ENCODE measurements at places on chromosomes 12 and 14.

DNA sequence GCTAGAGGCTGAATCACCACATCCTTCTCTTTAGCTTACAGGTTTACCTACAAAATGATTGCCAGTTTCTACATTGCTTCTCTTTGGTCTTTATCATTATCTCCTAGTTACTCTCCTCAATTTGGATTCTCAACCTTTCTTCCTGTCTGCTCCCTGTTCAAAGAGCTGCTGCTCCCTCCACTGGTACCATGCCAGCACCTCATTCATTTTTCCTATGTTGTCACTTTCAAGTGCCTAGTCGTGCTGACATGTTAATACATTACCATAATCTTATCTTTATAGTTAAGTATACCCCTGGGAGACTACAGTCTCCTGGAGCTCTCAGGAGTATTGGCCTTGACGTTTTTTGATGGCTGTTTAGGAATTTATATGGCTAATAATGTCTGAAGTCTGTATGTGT lies 14.2 kb downstream of the FRS2 start:
- no peak for DNase-seq

DNA sequence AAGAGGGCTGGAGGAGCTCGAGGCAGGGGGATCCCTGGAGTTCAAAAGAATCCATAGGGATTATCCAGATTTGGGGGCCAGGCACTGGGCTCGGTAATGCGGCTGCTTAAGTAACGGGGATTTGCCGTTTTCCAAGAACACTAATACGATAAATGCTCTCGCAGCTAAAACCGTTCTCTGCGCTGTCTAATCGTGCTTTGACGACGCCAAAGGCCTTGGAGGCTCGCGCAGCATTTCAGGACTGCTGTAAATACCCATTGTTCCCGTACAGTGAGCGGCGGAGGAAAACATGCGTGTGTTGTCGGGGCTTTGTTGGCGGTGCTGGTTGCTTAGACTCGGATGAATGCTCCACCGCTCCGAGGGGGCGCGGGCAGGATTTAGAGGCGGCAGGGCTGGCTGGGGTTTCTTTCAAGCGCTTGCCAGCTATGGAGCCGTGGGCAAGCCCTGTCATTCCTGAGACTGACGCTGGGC lies 26.2 kb downstream of the DIO3 start:
- no peak for DNase-seq

- no peak for DNase-seq
Observed at GRCh38 chr12:88878295-88878694, 298.0 kb upstream of the KITLG start.

- DNase-seq, result no peak
Observed at GRCh38 chr14:42469637-42470426, 863.2 kb downstream of the LRFN5 start.

DNA sequence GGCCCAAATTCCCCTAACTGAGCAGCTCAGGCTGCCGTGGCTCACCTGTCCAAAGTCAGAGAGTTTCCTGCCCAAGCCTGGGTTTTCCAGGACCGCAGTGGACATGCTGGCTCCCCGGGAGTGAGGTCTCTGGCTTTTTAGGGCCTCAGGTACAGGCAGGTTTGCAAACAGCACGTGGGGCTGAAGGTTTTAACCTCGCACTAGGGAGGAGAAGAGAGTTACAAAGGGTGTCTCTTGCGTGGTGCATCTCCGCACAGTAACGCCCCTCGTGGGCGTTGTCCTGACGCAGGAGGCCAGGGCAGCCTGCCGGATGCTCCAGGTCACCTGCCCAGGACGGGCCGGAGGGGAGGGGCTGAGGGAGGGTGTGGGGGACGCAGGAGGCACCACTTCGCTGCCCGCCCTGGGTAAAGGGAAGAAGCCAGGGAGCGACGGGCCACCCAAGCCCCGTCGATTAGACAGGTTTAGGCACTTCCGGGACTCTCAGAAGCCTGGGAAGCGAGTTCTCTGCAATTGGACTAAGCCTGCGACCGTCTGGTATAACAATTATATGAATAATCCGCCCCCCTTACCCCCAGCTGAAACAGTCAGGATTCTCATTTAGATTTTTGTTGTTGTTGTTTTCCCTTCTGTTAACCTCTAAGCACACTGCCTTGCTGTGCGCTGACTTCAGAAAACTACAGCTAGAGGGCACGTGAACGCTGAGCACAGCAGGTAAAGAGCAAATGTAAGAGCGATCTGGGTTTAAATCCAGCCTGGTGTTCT lies at the start of gene PAH:
Gene PAH (minus strand): TSS at position 219 of the 762 bp plus-strand sequence. CDS start 114 bp downstream, at position 105.
- DNase-seq, result no peak

DNA sequence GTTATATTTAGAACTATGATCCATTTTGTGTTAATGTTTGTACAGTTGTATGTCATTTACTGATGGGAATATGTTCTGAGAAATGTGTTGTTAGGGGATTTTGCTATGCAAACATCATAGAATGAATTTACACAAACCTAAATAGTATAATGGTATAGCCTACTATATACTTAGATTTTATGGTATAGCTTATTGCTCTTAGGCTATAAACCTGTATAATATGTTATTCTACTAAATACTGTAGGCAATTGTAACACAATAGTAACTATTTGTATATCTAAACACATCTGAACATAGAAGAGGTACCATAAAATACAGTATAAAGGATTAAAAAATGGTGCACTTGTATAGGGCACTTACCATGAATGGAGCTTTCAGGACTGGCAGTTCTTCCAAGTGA lies 105.4 kb upstream of the GRIN2B start:
- no peak for DNase-seq

DNA sequence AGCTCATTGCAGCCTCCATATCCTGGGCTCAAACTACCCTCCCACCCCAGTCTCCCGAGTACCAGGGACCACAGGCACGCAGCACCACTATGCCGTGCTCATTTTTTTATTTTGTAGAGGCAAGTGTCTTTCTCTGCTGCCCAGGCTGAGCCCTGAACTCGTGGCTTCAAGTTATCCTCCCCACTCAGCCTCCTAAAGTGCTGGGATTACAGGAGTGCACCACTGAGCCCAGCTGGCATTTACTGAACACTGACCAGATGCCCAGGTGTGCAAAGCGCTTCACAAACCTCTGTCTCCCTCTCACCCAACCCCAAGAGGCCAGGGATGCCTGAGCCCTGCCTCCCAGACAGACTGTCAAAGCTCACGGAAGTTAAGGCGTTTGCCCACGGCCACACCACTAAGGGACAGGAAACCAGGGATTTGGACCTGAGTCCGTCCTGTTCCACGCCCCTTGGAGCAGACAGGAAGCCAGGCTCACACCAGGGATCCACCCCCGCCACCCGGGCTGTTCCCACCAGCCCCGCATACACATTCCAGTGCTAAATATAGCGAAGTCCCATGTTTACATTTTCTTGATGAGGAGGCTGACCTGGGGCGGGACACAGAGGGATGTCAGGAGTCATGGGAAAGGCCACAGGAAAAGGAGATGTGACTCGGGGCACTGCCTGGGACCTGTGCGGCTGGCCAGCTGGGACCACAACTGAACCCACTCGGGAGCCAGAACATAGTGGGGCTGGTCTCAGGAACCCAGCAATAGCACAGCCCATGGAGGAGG lies 51.2 kb downstream of the TESC start:
- DNase-seq, result no peak

GRCh38 chr14:23349156-23349845 lies 3.4 kb downstream of the SLC22A17 start:
- no peak for DNase-seq

DNA sequence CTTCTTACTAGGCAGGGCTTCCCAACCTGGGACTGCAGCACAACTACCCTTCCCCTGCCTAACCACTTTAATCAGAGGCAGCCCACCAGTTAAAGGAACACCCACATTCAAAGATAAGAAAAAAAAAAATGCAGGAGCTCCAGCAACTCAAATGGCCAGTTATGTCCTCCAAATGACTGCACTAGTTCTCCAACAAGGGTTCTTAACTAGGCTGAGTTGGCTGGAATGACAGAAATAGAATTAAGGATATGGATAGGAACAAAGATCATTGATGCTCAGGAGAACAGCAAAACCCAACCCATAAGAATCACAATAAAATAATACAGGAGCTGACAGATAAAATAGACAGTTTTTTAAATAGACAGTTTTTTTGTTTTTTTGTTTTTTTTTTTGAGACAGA lies 154.2 kb downstream of the PLCZ1 start:
- no peak for DNase-seq

DNA sequence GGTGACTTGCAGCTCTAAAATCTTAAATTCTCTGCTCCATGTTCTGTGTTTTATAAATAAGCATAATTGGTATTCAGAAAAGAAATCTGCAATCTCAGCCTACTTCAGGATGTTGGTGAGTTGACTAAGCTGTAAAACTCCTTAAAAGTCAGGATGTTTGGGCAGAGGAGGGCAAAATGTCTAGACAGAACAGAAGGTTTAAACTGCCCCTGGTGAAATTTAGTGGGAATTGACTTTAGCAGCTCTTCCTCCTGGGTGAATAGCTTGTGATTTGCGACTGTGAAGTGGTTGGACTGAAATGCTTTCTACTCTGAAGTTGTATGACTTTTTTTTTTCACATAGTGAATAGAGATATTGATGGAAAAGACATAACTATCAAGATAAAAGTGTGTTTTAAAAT lies 85.8 kb downstream of the CAND1 start:
- DNase-seq, result no peak

- no peak for DNase-seq
Observed at GRCh38 chr12:109346920-109347319, 780 bp upstream of the MYO1H start.

DNA sequence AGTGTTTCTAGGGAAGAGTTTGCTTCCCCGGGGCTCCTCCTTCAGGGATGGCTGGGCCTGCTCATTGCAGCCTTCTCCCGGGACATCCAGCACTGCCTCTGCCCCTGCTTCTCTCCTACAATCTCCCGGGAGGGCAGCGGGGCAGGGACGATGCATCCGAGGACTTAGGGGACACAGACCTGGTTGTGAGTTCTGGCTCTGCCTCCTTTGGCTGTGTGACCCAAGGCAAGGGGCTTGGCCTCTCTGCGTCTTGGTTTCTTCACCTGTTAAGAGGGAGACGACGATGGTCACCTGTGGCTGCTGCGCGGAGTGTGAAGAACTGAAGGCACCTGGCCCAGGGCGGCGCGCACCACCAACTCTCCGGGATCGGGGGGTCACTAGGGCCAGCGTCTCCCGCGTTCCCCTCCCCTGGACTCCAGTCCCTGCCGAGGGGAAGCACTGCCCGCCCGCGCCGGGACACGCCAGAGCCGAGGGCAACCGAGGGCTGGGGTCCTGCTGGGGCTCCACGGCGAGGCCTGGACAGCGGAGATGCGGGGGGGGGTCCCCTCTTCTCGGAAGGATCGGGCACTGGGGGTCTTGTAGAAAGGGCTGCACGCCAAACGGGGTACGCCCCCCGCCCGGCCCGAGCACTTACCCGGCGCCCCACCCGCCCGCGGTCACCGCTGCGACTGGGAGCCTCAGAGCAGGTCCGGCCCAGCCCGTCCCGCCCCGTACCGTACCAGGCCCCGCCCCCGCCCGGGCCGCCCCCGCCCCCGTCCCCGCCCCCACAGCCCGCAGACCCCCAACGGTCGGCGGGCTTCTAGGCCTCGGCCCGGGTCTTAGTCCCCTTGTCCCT lies at the start of gene HVCN1:
Gene HVCN1 (minus strand): TSS at position 670 of the 835 bp plus-strand sequence. CDS start 5,870 bp downstream, outside the sequence.
- no peak for DNase-seq

- DNase-seq, result no peak
Observed at GRCh38 chr12:15193946-15194345, 27.3 kb downstream of the RERG start.

GRCh38 chr12:29640589-29641345 lies 143.0 kb downstream of the TMTC1 start:
- no peak for DNase-seq

DNA sequence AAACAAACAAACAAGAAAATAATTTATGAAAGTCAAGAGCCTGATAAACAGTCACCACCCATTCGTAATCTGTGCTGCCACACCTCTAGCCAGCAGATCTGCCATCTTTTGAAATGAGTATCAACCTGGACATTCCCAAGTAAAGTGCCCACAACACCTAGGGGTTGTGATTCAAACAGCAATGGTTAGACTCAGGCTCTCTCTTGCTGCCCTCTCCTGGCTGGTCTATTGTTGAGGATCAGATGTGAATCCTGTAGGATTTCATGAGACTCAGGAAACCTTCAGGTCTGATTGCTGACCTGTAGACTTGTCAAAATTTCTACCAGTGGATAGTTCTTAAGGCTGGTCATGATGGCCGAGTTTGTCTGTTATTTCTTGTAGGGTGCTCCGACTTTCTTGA lies 26.8 kb downstream of the DGLUCY start:
- no peak for DNase-seq

Data from stimulated activated CD8-positive, alpha-beta memory T cell treated with anti-CD3 and anti-CD28 coated beads, Interleukin-7, amount 100 ng/mL, for 1 hour (primary cell).